ENCODE measurements at places on chromosomes 13 and 19.

DNA sequence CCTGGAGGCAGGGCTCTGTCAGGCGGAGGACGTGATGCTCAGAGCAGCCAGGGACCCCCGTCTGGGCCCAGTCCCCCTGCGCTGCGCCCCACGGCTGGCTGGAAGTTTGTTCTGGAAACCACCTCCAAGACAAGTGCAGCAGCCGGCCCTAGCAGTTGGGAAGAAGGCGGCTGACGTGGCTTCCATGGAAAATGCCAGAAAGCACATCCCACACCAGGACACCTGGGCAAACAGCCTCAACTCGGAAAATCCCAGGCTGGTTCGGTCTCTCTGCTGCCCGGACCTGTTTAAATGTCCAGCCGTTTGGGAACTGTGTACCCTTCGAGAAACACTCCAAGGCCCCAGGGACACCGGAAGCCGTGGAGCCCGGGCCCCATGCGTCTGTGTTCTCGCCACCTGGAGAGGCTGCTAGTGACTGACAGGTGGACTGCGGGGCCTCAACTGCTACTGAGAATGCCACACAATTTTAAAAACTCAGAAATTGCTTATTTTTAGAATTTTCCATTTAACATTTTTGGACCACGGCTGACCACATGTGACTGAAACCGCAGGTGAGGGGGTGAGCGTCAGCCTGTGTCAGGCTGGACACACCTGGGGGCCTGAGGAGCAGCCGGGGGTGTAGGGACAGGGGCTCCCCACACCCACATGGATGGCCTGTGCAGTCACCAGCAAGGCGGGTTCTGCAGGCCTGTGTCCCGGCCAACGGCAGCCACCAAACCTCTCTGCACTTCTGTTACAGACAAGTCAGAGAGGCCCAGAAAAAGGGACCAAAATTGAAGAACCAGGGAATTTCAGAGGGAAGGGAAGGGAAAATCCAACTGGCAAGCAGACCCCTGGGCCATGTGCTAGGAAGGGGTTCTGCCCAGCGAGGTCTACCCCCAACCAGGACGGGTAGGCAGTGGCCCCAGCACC, 31.7 kb downstream of the RASA3 start:
- no peak for DNase-seq

- peak; percentile 63 for DNase-seq
These were observed 759 bp downstream of the PPP1R15A start for GRCh38 chr19:48872884-48873475.

GRCh38 chr19:33375837-33376159, 2.3 kb downstream of the CEBPG start:
- DNase-seq = no peak

DNA sequence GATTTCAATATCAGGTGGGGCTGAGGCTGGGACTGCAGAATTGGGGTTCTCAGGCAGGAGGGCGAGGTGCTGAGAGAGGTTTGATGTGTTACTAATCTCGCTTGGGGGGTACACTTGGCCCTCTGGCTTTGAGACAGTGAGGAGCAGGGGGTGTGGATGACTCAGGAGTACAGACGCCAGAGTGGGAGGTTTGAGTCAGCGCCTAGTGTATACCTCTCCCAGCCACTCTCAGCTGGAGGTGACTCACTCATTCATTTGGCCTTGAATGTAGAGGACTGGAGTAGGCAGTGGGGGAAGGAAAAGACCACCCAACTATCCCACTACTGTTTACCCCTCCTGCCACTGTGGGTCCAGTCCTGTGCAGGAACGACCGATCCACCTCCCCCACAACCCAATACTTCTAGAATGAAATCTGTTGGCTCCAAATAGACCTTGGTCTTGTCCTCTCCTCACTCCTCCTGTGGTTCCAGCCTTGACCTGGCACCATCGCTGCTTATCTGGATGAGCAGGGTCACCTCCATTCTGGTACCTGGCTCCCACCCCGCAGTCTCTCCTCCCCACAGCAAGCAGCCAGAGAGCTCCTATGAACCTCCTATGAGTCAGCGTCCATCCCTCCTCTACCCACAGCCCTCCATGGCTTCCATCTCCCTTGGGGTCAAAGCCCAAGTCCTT, 20.1 kb upstream of the ZNRF4 start:
- DNase-seq = no peak

GRCh38 chr19:38287604-38288003, 16.4 kb upstream of the C19orf33 start:
- DNase-seq = no peak

DNA sequence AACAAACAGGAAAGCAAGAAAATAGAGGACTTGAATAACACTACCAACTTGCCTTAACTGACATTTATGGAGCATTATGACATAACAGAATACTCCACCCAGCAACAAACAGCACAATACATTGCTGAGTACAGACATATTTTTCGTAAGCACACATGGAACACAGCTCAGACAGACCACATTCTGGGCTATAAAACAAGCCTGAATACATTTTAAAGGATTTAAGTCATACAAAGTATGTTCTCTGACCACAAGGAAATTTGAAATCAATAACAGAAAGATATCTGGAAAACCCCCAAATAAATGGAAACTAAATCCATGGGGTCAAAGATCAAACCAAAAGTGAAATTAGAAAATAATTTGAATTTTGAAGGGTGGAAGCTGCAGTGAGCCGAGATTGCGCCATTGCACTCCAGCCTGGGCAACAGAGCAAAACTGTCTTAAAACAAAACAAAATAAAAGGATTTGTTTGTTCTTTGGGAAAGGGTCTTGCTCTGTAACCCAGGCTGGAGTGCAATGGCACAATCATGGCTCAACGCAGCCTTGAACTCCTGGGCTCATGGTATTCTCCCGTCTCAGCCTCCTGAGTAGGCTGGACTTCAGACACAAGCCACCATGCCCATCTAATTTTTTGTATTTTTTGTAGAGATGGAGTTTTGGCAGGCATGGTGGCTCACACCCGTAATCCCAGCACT, 5.6 kb downstream of the ZDHHC20 start:
- DNase-seq = no peak

GRCh38 chr13:104984296-104984818, 1551.1 kb downstream of the EFNB2 start:
- no peak for DNase-seq

GRCh38 chr19:41626877-41627276, at the start of gene CEACAM4:
TSS of gene CEACAM4 (minus strand) at chr19:41627074. CDS start at chr19:41626963, 111 bp downstream.
- DNase-seq = no peak

DNA sequence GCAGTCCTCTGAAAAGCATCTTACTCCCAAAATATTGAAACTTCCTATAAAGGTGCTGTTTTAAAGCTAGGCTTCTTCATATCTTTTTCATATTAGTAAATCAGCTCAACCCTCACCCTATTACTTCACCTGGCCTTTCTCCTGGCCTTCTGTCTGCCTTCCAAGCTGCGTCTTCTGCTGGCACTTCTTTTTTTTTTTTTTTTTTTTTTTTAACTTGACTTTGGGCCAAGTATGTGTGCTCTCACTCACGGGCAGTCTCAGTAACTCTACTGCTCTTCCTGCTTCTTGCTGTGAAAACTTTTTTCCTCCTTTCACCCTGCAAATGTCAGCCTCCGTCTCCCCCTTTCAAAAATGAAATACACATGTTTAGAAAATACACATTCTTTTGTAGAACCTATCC, 41.2 kb upstream of the KCTD4 start:
- no peak for DNase-seq

GRCh38 chr19:50992666-50993035, 8.8 kb downstream of the KLK8 start:
- DNase-seq = no peak
